ENCODE measurements at places on chromosomes 12 and 14. TPM values are rescaled to one million over a fixed set of nuclear protein-coding genes. Genes with fewer than 3 reads are reported as not detected.

- H3K27ac ChIP-seq: no peak overlapping the region
- no peak overlapping the region for H3K4me3 ChIP-seq
- no peaks in the 10 kb centered on the region for H3K4me1 ChIP-seq
- DNase-seq: no peak
- no peaks in the 10 kb centered on the region for H3K27me3 ChIP-seq
Measured at GRCh38 chr14:26719514-26719913, 121.7 kb upstream of the NOVA1 start.

- H3K4me3 ChIP-seq: no peak overlapping the region
- peaks cover 6% of the 10 kb centered on the region for H3K27me3 ChIP-seq
- H3K27ac ChIP-seq: no peak overlapping the region
- H3K4me1 ChIP-seq: no peaks in the 10 kb centered on the region
Measured at GRCh38 chr14:94501588-94502516, 7.4 kb downstream of the SERPINA12 start.

Gene CLBA1
- total RNA-seq: 13.5 TPM

GRCh38 chr12:124694846-124695497 is 127.6 kb upstream of the NCOR2 start:
- H3K27me3 ChIP-seq: peaks cover 2% of the 10 kb centered on the region
- no peaks in the 10 kb centered on the region for H3K4me1 ChIP-seq
- no peaks in the 10 kb centered on the region for H3K36me3 ChIP-seq
- H3K27ac ChIP-seq: no peak overlapping the region

Gene SLC22A17
- 35.3 TPM for total RNA-seq

GRCh38 chr12:47980197-47980596 is 16.8 kb downstream of the TMEM106C start:
- no peaks in the 10 kb centered on the region for H3K36me3 ChIP-seq
- peak overlapping the region; percentile 63 for H3K27ac ChIP-seq
- no peak for DNase-seq
- no peak overlapping the region for H3K4me3 ChIP-seq
- H3K27me3 ChIP-seq: peaks cover 32% of the 10 kb centered on the region
- H3K4me1 ChIP-seq: peaks cover 3% of the 10 kb centered on the region

Gene DNAL1
- 13.1 TPM for total RNA-seq

DNA sequence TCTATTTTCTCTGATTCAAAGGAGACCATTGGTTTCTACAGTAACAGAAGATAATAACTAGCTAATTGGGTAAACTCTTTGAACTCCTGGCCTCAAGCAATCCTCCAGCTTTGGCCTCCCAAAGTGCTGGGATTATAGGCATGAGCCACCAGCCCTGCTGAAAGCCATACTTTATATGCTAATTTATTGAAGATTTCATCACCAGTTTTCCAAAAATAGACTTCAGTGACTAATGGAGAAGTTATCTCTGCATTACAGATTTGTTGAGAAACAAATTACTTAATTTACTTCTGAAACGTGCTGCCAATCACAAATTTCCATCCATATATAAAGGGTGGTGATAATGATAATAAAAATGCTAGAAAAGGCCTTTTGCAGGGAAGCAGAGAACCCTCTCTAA is 1758.1 kb upstream of the SEL1L start:
- no peak for DNase-seq
- peaks cover 6% of the 10 kb centered on the region for H3K4me1 ChIP-seq

- no peaks in the 10 kb centered on the region for H3K4me1 ChIP-seq
- H3K4me3 ChIP-seq: no peak overlapping the region
- no peak overlapping the region for H3K27ac ChIP-seq
- no peaks in the 10 kb centered on the region for H3K27me3 ChIP-seq
Measured at GRCh38 chr12:108969622-108970021, 51.2 kb downstream of the SVOP start.

- H3K4me1 ChIP-seq: peaks cover 8% of the 10 kb centered on the region
- no peaks in the 10 kb centered on the region for H3K36me3 ChIP-seq
- no peak for DNase-seq
- H3K27ac ChIP-seq: no peak overlapping the region
Measured at GRCh38 chr12:26854031-26854390, 21.0 kb upstream of the ITPR2 start.

Gene KERA
- total RNA-seq: not detected

- peaks cover 6% of the 10 kb centered on the region for H3K27me3 ChIP-seq
- H3K4me1 ChIP-seq: peaks cover 8% of the 10 kb centered on the region
- H3K36me3 ChIP-seq: peaks cover 4% of the 10 kb centered on the region
- no peak overlapping the region for H3K27ac ChIP-seq
- no peak overlapping the region for H3K4me3 ChIP-seq
Measured at GRCh38 chr12:109428037-109428629, 49.0 kb downstream of the KCTD10 start.

DNA sequence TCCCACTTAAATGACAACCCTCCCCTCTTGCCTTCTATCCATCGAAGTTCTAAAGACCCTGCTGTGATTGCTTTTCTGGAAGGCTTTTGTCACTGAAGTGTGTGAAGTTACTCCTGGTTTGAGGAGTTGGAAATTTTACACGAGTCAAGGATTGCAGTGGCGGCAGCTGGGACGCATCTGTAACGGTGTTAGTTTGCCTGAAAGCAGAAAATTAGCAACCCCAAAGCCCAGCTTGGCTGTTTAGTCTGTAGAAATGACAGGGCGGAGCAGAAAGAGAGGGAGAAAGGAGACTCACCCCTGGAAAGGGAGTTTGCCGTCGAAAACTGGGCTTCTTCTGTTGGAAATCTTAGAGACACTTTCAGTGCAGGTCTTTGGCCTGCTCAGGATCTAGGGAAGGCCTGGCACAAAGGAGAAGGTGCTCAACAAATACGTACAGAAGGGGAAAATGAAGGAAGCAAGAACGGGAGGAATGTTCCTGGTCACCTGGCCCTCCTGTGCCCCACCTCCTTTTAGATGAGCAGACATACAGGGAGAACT is 931 bp upstream of the MYF5 start:
- H3K4me1 ChIP-seq: peaks cover 20% of the 10 kb centered on the region
- no peak for DNase-seq
- H3K36me3 ChIP-seq: no peaks in the 10 kb centered on the region
- H3K27me3 ChIP-seq: no peaks in the 10 kb centered on the region

Gene RCOR1
- 51.6 TPM for total RNA-seq

DNA sequence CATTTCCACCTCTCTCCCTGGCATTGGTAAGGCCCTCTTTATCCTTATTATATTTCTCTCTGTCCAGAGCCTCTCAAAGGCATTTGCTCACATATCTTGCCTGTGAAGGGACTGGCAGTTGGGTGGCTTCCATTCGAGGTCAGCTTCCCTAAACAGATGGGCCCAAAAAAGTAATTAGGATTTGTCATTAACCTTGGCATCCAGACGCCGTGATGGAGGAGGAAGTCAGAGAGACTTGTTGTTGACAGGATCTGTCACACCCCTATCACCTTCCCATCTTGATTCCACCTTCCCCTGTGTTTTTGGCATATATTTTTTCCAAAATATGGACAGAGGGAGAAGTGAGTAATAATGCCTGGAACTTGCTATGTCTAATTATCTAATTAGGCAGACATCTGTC is 54.0 kb upstream of the OAS1 start:
- no peak overlapping the region for H3K27ac ChIP-seq
- H3K27me3 ChIP-seq: peaks cover 3% of the 10 kb centered on the region

- H3K36me3 ChIP-seq: peaks cover 4% of the 10 kb centered on the region
- H3K27ac ChIP-seq: no peak overlapping the region
- H3K27me3 ChIP-seq: no peaks in the 10 kb centered on the region
- DNase-seq: no peak
- peaks cover 10% of the 10 kb centered on the region for H3K4me1 ChIP-seq
Measured at GRCh38 chr12:998020-998874, 7.2 kb downstream of the ERC1 start.

Gene DAZAP2
- total RNA-seq: 28.1 TPM

GRCh38 chr14:68873376-68873775 is 80.5 kb upstream of the ZFP36L1 start:
- H3K4me3 ChIP-seq: no peak overlapping the region
- DNase-seq: no peak
- H3K27me3 ChIP-seq: peaks cover 1% of the 10 kb centered on the region
- peaks cover 44% of the 10 kb centered on the region for H3K36me3 ChIP-seq

Gene AMN
- not detected for total RNA-seq

Gene KLRC2
- not detected for total RNA-seq

Gene FCF1
- 35.7 TPM for total RNA-seq

DNA sequence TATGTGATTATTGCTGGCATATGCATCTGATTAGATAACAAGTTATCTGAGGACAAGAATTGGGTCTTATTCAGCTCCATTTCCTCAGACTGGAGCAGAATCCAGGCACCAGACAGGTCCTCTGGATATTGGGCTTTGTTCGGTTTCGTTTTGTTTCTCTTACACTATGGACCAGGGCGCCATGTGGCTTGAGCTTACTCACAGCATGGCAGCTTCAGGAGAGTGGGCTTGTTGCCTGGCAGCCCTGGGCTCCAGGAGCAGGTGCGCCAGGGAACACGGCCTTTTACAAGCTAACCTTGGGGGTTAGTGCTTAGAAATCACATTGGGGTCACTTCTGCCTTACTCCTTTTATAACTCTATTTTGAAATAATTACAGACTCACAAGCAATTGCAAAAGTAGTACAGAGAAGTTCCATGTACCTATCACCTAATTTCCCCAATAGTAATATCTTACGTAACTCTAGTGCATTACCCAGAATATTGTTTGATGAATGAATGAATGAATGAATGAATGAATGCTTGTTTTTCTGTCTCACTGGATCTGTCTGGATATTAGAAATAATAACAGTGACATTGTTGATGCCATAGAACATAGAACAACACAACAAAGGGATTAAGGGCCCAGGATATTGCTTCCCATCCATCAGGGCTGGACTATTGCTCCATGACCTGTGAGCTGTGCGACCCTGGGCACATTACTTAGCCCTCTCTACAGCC is 39.0 kb downstream of the CMKLR1 start:
- H3K4me1 ChIP-seq: peaks cover 38% of the 10 kb centered on the region
- no peak overlapping the region for H3K4me3 ChIP-seq
- no peak overlapping the region for H3K27ac ChIP-seq
- DNase-seq: no peak

- H3K4me1 ChIP-seq: no peaks in the 10 kb centered on the region
- no peaks in the 10 kb centered on the region for H3K36me3 ChIP-seq
- DNase-seq: no peak
- H3K27ac ChIP-seq: no peak overlapping the region
- no peaks in the 10 kb centered on the region for H3K27me3 ChIP-seq
- H3K4me3 ChIP-seq: no peak overlapping the region
Measured at GRCh38 chr12:116637589-116638150, 78.5 kb downstream of the MAP1LC3B2 start.

Gene CBLN3
- 1.5 TPM for total RNA-seq

DNA sequence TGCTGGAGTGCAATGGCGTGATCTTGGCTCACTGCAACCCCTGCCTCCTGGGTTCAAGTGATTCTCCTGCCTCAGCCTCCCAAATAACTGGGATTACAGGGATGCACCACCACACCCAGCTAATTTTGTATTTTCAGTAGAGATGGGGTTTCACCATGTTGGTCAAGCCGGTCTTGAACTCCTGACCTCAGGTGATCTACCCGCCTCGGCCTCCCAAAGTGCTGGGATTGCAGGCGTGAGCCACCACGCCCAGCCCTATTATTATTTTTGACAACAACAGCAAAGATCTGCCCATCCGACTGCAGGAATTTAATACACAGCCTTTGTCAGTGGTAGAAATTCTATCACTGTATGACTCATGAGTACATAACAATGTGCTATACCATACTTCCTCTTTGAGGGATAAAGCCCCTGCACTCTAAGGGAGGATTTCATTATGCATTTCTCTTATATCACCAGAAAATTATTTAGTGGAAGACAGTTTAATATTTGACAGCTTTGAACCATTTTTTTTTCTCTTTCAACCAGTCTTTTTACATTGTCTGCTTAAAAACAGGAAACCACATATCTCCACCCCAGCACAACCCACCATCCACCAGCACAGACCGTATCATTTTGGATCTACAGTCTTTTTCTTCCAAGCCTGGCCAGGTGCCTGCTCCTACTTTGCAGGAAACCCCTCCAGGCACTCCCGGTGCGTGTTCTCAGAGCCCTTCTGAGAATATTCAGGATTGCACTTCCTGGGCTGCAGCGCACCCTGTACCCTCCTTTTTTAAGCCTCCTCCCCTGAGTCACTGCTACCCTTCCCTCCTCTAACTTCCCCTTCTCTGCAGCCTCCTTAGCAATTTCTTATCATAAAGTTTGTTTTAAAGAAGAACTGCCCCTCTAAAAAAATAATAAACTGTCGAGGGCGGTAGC is 594 bp downstream of the ARHGDIB start:
- H3K36me3 ChIP-seq: peaks cover 4% of the 10 kb centered on the region
- peak overlapping the region; percentile 98 for H3K27ac ChIP-seq
- peaks cover 27% of the 10 kb centered on the region for H3K4me1 ChIP-seq
- DNase-seq: no peak
- H3K27me3 ChIP-seq: peaks cover 1% of the 10 kb centered on the region

DNA sequence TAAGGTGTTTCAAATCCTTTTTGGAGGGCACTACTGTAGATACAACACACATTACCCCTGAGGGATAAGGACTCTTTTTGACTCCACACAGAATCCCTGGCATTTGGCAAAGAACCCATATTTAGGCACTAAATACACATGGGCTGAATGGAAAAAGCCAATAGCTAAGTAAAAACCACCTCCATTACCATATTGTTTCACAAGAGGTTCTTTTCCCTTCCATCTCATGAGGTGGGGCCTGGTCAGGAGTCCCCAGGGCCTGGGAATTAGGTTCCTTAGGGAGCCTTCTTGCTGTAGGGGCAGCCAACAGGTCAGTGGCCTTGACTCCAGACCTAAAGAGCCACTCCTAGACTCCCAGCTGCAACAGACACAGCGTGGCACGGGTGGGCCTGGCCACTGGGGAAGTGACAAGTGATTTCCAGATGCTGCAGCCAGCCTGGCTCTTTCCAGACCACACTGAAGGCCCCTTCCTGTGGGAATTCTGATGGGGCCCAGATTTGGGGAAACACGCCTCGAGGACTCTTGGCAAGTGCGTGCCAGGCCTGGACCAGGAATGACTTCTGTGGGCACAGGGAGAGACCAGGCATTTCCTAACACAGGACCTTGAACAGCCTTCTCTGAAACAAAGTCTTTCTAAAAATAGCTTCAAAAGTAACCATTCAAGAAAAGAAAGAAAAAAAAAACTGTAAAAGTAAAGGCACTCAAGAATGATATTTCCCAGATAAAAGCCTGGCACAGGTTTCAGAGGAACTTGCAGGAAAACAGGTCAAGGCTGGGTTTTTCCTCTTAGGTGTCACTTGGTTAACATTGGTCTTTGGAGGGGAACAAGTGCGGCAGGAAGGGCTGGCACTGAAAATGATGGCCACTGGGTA is 18.1 kb downstream of the SSH1 start:
- no peaks in the 10 kb centered on the region for H3K27me3 ChIP-seq
- no peak for DNase-seq

Gene FSCB
- not detected for total RNA-seq

- no peak for DNase-seq
- H3K4me3 ChIP-seq: no peak overlapping the region
- H3K36me3 ChIP-seq: peaks cover 13% of the 10 kb centered on the region
- peak overlapping the region; percentile 58 for H3K27ac ChIP-seq
Measured at GRCh38 chr12:19506497-19506896, 67.2 kb downstream of the AEBP2 start.

DNA sequence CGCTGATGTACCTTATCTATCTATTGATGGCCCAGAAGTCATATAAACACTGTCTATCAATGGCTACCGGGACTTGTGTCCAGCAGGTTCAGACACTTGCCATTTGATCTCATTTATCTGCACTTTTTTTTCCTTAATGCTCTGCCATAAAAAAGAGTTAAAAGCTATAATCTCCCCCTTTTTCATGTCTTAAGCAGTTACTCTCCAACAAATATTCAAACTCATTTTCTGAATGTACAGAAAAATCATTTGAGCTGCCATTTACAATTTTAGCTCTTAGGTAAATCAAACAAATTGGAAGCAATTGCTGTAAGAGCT is 101.4 kb downstream of the SLC8A3 start:
- no peaks in the 10 kb centered on the region for H3K4me1 ChIP-seq
- no peak for DNase-seq
- H3K36me3 ChIP-seq: no peaks in the 10 kb centered on the region
- no peaks in the 10 kb centered on the region for H3K27me3 ChIP-seq

GRCh38 chr12:85392508-85392907 is 112.5 kb downstream of the ALX1 start:
- H3K27me3 ChIP-seq: no peaks in the 10 kb centered on the region
- DNase-seq: no peak
- no peaks in the 10 kb centered on the region for H3K4me1 ChIP-seq

Measured in endothelial cell (in vitro differentiated cells).